Left ventricle myocardium superior (tissue), 1 donor: ENCODE measurements at places on chromosomes 16 and 17. TPM values are rescaled to one million over a fixed set of nuclear protein-coding genes. Genes with fewer than 3 reads are reported as not detected.

FTSJ3 gene
- 35.9 TPM for total RNA-seq

DNA sequence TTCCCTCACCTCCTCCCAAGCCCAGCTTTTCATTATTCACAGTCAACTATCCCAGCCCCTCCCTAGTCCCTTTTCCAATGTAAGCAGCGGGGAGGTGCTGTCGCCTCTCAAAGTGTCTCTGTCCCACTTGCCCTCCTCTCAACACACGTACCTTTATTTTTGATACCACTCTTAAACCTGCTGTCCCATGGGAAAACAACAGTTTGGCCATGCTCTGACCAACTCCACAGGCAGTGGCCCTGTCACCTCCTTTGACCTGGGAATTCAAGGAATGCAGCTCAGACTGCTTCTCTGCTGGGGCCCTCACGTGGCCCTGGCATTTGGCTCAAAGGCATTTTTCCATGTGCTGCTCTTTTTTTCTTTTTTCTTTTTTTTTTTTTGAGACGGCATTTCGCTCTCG is 4.2 kb downstream of the LYRM9 start:
- DNase-seq = no peak

GRCh38 chr16:66490774-66491715 is 58.9 kb downstream of the TK2 start:
- peak; percentile 20 for DNase-seq

ITGAX gene
- total RNA-seq = 3.2 TPM

ACD gene
- 7.8 TPM for total RNA-seq

SYCE1L gene
- 2.1 TPM for total RNA-seq

ASGR2 gene
- total RNA-seq = 0.30 TPM

DNA sequence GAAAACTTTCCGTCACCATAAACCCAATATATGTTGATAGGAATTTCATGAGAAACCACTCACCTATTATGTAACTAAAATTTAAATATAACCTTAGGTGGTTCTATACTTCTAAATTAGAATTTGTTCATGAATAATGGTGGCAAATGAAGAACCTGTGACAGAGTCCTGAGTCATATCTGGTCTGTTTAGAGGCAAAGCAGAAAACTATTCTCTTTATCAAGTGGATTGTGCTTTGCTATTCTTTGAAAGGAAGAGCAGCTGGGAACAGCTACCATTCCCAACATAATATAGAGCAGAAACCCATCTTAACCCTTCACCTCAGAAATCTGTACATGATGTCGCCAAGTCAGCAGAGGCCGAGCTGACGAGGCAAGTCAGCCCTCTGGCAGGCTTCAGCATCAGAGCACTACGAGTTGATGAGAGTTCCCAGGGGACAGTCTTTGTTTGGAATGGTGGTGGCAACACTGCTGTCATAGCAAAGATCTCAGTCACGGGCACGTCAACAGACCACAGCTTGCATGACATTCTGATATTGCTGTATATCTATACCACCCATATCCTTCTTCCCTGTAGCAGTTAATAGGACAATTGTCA is 631.9 kb upstream of the CA10 start:
- no peak for DNase-seq

EPN3 gene
- total RNA-seq = 33.4 TPM

CCL15 gene
- total RNA-seq = not detected

DNA sequence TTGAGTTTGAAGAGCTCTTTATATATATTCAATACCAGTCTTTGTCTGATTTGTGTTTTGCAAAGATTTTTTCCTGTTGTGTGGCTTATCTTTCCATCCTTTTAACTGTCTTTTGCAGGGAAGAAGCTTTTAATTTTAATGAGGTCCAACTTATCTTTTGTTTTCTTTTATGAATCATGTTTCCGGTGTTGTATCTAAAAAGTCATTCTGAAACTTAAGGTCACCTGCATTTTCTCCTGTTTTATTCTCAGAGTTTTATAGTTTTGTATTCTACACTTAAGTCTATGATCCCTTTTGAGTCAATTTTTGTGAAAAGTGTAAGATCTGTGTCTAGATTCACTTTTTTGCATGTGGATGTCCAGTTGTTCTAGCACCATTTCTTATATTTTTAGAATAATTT is 24.6 kb upstream of the COX10 start:
- no peak for DNase-seq

AATK gene
- total RNA-seq = 14.5 TPM
